Muscle of back (tissue), 13 donors: ENCODE measurements at places on chromosomes 12 and 14. TPM values are rescaled to one million over a fixed set of nuclear protein-coding genes. Genes with fewer than 3 reads are reported as not detected.

Gene RPL10L
- polyA plus RNA-seq = not detected

Gene RND1
- 0.26 TPM for polyA plus RNA-seq

Gene CRIP1
- 57.4 TPM for polyA plus RNA-seq

Gene SLC10A1
- not detected for polyA plus RNA-seq

Gene MYL2
- 1,582 TPM for polyA plus RNA-seq

Gene B4GALNT1
- 1.5 TPM for polyA plus RNA-seq

Gene BCL2L14
- not detected for polyA plus RNA-seq

Gene CFAP251
- 1.0 TPM for polyA plus RNA-seq

Gene LGMN
- polyA plus RNA-seq = 81.2 TPM

Gene KITLG
- polyA plus RNA-seq = 21.4 TPM

Gene SLC5A8
- not detected for polyA plus RNA-seq

DNA sequence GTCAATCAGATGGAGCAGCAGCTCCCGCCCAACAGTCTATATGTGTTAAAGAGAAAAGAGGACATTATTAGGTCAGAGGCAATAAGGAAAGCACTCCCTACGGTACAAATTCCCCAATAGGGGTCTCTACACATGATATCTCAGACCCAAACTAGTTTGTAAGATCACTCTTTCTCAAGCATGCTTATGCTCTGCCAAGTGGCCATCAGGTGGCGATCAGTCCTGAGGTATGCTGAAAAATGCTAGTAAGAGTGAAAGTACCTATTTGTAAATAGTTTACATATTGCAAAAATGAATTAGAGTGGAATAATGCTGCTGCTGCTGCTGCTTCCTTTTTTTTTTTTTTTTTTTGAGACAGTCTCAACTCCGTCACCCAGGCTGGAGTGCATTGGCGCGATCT is 61.0 kb downstream of the CPM start:
- no peak for DNase-seq

DNA sequence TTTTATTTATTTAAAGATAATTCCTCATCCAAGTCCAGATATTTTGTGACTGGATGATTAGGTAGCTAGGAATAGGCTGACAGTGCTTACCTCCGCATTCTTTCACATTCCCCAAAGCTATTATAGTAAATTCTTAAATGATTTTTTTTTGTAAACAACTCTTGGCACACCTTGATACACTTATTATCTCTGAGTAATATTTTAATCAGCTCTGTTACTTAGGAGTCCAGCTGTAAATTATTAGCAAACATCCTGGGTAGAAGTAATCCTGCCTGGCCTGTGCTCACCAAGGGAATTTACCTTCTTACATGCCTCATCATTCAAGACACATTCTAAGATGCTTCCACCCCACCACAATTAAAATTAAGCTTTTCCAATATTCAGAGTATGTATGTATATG is 186.1 kb downstream of the SLC2A13 start:
- no peak for DNase-seq

GRCh38 chr14:31357279-31357678 is 63.1 kb downstream of the HEATR5A start:
- no peak for DNase-seq

- DNase-seq = no peak
Observed at GRCh38 chr12:76777765-76778216, 13.9 kb downstream of the ZDHHC17 start.

DNA sequence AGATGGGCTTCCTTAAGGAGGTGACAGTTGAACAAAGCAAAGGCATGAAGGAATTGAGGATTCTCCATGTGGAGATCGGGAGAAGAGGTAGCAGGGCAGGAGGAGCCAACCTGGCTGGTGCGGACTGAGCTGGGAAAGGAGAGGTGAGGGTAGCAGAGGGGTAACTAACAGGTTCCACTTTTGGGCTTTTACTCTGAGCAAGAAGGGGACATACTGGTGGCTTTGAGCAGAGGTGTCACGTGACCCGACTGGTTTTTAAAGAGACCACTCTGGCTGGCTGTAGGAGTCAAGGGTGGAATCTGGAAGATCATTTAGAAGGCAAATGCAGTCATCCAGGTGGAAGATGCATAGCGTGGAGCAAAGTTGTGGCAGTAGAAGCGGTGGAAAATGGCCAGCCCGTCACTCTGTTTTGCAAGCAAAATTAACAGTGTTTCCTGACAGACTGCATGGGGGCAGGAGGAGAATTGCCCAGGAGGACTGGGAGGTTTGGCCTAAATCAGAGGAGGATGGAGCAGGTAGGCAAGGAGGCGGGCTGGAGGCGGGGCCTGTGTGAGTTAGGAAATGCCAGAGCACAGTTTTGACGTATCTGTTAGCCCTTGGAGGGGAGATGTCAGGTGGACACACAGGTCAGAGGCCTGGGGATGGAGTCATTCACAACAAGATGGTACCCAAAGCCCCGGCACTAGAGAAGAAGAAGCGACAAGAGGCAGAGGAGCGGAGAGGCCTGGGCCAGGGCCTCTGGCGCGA is 156.3 kb upstream of the FKBP4 start:
- DNase-seq = no peak

DNA sequence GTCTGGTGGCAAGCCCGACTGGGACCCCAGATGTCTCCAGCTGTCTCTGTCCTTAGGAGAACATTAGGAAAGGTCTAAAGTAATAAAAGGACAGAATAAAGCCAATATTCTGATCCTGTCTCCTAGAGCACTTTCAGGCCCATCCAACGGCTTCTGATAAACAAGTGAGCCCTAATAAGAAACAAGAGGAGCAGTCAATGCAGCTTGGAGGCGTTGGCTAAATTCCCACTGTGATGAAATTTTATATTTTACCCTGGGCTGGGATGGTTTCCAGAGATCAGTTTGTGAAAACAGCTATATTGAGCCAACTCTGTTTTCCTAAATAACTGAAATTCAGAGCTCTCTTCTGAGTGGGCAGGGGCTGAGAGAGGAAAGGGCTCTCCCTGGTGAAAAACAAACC is 55.5 kb upstream of the SRRM4 start:
- DNase-seq = no peak

DNA sequence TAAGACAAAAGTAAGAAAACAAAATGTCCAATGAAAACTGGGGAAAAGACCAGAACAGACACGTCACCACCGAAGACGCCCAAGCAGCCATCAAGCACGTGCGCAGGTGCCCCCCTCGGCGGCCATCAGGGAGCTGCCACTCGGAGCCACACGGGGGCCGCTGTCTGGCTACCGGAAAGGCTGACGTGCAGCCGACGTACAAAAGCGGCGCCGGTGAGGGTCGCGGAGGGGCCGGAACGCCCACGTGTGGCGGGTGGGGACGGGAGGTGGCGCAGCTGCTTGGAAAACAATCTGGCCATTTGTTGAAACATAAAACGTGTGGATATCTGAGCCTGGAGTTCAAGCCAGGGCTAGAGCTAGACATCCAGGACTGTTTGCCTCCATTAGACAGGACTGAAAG is 60.7 kb downstream of the GALNT9 start:
- DNase-seq = peak; percentile 53

GRCh38 chr12:47033081-47033480 is 46.3 kb upstream of the PCED1B start:
- DNase-seq = no peak

DNA sequence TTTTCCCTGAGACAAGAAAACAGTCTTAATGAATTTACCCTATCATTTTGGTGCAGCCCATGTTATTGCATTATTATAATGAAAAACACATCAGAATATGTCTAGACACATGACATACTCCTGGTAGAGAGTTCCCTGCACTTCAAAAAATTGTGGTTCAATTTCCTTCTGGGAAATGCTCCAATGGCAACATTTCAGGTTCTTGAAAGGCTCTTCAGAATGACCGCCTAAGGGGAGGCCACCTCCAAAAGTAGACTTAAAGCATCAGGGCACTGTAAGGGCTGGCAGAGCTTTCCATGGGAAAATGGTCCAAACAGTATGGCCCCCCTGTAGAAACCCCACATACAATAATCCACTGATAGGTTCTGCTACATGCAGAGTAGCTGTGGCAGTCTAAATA is 110.7 kb downstream of the SLC25A21 start:
- no peak for DNase-seq

- DNase-seq = no peak
Observed at GRCh38 chr14:103204852-103205540, 81.7 kb downstream of the TNFAIP2 start.

DNA sequence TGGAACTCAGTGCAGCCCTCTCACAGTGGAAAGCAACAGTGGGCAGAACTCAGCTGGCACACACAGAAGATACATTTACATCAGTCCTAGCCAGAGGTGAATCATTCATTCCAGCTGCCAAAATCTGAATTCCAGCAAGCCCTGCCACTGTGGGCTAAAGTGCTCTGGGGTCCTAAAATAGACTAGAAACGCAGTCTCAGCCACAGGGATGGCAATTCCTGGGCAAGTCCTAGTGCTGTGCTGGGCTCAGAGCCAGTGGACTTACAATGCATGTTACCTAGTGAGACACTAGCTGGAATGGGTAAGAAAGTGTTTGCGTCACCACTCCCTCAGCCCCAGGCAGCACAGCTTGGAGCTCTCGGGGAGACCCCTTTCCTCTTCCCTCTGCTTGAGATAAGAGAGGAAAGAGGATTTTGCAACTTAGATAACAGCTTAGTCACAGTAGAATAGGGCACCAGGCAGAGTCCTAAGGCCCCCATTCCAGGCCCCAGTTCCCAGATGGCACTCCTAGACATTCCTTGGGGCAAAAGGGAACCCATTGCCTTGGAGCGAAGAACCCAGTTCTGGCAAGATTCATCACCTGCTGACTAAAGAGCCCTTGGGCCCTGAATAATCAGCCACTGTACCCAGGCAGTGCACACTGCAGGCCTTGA is 592.9 kb downstream of the FSCB start:
- DNase-seq = no peak

DNA sequence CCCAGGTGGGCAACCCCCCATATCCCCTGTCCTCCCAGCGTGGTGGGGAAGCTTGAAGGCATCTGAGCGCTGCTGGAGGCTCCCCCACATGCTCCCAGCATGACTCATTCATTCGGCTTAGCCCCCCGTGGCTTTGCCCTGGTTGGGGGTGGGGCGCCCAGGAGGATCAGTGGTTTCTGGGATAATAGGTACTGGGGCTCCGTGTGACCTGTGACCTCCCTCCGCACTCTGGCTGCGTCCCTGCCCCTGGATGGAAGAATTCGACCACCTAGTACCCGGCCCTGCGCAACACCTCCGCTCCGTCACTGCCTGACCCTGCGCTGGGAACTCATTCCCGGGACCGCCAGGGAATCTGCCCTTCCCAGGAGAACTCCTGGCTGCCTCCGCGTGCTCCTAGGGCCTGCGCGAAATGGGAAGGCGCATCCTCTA is 120.1 kb downstream of the AACS start:
- DNase-seq = no peak

- no peak for DNase-seq
Observed at GRCh38 chr12:109239691-109240090, 69.4 kb downstream of the FOXN4 start.

DNA sequence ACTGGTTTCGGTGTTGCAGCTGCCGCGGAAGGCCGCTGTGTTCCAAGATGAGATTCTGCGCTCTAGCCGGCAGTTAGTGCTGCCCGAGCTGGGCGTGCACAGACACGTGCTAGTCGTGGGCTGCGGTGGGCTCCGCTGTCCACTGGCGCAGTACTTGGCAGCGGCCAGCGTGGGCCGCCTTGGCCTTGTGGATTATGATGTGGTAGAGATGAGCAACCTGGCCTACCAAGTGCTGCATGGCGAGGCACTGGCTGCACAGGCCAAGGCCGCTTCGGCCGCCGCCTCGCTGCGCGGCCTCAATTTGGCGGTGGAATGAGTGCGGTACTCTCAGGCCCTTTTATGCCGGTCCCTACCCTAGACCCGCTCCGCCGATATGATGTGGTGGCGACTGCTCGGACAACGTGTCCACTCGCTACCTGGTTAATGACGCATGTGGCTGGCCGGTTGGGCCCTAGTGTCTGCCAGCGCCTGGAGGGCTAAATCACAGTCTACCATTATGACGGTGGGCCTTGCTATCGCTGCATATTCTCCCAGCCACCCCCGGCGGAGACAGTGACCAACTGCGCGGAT is 102.2 kb downstream of the SNAPC1 start:
- no peak for DNase-seq

- peak; percentile 19 for DNase-seq
Observed at GRCh38 chr12:55700255-55701018, 7.3 kb downstream of the ITGA7 start.

- DNase-seq = no peak
Observed at GRCh38 chr12:132423251-132423819, 66.6 kb upstream of the FBRSL1 start.

GRCh38 chr12:129719416-129719815 is 184.4 kb downstream of the TMEM132D start:
- no peak for DNase-seq

DNA sequence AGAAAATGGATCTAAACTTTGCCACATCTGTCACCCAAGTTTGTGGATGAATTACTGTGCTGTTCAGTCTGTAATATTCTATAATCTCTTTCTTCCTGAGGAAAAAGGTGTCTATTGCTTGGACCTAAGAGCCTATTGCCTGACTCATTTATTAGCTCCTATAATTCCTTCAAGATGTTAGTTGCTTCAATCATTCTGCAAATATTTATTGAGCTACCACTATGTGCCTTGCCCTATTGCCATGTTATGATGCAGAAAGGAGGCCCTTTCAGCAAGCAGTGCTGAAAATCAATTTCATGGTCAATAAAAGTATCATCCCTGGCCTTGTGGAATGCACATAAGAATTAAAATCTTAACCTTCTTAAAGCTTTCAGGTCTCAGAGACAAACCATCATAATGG is 113.6 kb downstream of the CCER1 start:
- DNase-seq = no peak

DNA sequence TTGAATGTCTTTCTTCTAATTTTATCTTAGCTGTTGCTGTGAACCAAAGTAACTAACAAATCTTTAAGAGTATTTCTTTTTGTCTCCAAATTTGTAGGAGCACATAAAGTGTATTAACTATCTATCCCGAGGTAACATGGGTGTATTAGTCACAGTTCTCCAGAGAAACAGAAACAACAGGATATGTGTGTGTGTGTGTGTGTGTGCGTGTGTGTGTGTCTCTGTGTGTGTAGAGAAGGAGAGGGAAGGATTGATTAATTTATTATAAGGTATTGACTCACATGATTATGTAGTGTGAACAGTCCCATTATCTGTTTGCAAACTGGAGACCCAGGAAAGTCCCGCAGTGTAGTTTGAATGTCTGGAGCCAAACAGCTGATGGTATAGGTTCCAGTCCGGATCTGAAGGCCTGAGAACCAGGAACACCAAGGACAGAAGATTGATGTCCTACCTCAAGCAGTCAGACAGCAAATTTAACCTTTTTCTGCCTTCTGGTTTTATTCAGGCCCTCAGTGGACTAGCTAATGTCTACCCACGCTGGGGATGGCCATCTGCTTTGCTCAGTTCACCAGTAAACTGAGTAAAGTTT is 14.4 kb downstream of the G2E3 start:
- no peak for DNase-seq

GRCh38 chr12:70049596-70050360 is 193.5 kb upstream of the CNOT2 start:
- no peak for DNase-seq

- DNase-seq = no peak
Observed at GRCh38 chr14:76456200-76456599, 80.3 kb downstream of the ESRRB start.
